ENCODE measurements at places on chromosomes 12 and 14.

DNA sequence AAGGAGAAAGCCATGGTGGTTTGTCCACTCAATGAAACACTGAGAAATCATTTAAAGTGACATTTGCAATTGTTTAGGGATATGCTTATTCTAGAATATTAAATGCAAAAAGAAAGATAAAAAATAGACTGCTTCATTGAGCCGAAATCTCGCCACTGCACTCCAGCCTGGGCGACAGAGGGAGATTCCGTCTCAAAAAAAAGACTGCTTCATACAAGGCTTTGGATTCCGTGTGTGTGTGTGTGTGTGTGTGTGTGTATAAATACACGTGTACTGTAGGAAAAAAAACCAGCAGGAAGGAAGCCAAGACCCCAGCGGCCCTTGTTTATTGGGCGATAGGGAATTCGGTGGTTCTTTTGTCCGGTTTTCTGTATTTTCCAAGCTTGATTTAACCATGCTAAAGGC, 3.2 kb upstream of the ZNF839 start:
- DNase-seq, result peak; percentile 21

- DNase-seq, result no peak
Measured at GRCh38 chr14:89243286-89243685, 173.7 kb downstream of the FOXN3 start.

- no peak for DNase-seq
Measured at GRCh38 chr14:28776482-28777266, 10.1 kb downstream of the FOXG1 start.

DNA sequence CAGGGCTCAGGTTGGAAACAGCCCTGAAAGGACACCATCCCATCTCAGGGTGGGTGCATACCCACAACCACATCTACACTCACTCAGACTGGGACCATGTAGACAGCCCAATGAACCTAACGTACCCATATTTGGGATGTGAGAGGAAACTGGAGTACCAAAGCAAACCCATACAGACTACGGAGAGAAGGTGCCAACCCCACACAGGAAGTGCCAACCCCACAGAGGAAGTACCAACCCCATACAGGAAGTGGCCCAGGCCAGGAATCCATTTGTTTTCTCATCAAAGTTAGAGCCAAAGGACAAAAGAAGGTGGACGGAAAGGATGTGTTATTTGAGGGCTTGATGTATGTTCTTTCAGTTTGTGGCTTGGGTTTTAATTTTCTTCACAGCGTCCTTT, 19.5 kb upstream of the SPIC start:
- peak; percentile 21 for DNase-seq

DNA sequence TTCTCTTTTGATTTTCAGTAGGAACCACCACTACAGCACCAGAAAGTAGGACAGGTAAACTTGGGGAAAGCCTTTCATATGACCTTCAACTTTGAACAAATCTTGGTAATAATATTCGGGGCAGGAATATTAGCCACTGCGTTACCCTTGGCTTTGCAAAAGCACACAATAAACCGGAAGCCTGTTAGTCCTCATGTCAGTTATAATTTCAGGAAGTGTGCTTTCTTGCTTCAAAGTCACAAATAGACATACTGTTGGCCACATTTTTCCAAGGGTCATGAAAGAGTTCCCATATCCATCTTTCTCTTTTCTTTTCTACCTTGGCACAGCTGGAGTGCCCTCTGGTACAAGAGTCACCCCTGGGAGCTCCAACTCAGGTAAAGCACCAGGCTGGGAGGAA, 167.2 kb upstream of the CNTN1 start:
- DNase-seq, result no peak

GRCh38 chr12:120631097-120631496, 9.3 kb upstream of the CABP1 start:
- no peak for DNase-seq

DNA sequence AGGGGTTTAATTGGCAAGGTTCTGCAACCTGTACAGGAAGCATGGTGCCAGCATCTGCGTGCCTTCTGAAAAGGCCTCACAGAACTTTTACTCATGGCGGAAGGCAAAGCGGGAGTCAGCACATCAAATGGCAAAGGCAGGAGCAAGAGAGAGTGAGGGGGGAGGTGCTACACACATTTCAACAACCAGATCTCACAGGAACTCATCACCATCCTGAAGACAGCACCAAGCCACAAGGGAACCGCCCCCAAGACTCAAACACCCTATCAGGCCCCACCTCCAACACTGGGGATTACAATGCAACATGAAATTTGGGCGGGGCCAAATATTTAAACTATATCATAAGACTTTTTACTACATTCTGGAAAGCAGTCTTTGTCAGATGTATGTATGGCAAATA, 38.0 kb upstream of the FKBP4 start:
- DNase-seq, result no peak

GRCh38 chr12:132624186-132624855, 5.7 kb downstream of the P2RX2 start:
- DNase-seq, result no peak

- peak; percentile 1 for DNase-seq
Measured at GRCh38 chr14:104390221-104390931, 189.2 kb upstream of the C14orf180 start.

- DNase-seq, result no peak
Measured at GRCh38 chr12:129886541-129886940, 17.3 kb downstream of the TMEM132D start.

GRCh38 chr14:26427097-26427496, 170.7 kb downstream of the NOVA1 start:
- DNase-seq, result no peak

DNA sequence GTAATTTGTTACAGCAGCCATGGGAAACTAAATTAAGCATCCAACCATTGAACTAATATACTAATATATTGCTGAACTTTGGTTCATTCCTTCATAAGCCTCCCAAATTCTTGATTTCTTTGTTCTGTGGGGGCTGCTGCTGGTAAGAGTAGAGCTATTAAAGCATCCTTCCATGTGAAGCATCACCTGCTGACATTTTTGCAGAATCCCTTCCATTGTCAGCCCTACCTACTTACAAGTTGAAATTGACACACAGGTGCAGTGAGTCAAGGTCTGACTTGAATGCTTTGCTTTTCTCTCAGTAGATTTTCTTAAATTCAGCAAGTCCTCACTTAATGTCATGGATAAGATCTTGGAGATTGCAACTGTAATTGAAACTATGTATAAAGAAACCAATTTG, 474.4 kb downstream of the APAF1 start:
- no peak for DNase-seq

DNA sequence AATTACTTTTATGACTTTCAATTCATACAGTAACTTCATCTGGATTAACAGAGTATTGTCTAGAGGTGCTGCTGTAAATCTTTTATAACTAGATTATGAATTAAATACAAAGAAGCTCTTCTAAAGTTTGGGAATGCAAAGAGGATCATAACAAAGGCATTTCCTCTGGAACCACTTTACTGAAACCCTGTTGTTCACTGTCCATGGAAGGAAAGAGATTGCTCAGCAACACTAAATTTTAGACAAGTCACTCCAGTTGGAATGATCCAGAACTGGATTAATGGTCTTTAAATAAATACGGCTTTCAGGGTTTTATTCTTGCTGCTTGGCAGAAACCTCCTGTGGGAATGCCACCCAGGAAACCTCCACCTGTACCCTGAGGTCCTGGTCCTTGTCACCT, 250.6 kb downstream of the KSR2 start:
- DNase-seq, result no peak

DNA sequence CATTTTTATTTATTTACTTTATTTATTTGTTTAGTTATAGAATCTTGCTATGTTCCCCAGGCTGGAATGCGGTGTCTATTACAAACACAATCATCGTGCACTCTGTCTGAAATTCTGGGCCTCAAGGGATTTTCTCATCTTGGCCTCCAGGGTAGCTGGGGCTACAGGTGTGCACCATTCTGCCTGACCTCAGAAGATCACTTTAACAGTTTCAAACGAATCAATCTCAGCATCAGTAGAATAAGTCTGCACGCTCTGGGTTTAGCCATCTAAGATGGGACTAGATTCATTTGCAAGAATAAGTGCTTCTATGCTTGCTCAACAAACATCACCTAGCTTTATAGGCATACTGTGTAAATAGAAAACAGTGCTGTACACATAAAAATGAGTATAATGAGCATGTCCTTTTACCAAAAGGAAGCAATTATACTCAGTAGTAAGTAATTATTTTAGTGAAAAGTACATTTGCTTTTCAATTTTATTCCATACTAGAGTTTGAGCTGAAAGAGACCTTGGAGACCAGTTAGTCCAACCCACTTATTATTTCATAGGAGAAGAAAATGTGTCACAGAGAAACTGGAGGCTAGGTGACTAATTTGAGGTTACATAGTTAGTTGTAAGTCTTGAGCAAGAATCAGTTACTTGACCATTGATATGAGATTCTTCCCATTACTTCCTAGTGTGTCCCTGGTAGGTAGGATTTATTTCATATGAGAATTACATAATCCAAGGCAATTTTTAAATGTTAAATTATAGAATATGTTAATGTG, 456.5 kb upstream of the LMO3 start:
- DNase-seq, result no peak

DNA sequence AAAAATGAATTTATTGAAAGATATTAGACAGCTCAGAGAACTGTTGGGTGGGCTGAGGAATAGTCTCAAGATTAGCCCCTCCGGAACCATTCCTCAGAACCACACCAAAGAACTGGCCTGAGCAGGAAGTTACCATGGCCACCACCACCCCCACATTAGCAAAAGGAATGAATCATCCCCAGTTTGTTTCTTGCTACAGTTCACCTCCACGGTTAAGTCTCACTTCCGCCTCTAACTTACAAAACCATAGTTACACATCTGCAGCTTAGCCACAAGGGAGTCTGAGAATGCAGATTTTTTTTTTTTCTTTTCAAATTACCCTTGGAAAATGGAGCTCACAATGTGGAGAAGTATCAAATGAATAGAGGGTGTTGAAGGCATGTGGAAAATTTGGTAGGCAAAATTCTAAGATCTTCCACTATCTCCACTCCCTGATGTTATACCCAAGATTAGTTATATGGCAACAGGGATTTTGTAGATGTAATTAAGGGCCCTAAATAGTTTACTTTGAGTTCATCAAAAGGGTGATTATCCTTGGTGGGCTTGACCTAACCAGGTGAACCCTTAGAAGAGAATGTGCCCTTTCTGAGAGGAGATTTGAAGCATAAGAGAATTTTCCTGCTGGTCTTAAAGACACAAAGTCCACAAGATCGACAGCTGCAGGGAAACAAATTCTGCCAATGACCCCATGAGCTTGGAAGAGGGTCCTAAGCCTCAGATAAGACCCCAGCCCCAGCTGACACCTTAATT, 129.8 kb upstream of the KRR1 start:
- DNase-seq, result peak; percentile 57

- DNase-seq, result no peak
Measured at GRCh38 chr12:27013611-27014084, 536 bp downstream of the TM7SF3 start.

- DNase-seq, result peak; percentile 1
Measured at GRCh38 chr14:105851716-105852377, 325.5 kb downstream of the TMEM121 start.

- no peak for DNase-seq
Measured at GRCh38 chr12:131895640-131896079, 1.2 kb downstream of the ULK1 start.

DNA sequence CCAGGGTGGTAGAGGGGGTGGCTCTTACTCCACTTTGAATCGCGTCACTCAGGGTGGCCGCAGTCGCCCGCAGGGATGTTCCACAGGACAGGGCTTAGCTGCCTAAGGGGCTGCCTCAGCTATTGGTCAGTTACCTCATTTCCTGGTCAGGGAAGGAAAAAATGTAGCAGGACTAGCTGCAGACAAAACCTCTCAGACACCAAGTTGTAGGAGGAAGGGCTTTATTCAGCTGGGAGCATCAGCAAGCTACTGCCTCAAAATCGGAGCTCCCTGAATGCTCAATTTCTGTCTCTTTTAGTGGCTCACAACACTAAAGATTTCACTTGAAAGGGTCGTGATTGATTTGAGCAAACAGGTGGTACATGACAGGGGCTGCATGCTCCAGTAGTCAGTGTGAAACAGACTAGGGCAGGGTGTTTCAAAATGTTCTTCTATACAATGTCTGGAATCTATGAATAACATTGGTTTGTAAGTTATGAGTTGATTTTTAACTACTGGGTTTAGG, 6.4 kb upstream of the CLEC6A start:
- no peak for DNase-seq

DNA sequence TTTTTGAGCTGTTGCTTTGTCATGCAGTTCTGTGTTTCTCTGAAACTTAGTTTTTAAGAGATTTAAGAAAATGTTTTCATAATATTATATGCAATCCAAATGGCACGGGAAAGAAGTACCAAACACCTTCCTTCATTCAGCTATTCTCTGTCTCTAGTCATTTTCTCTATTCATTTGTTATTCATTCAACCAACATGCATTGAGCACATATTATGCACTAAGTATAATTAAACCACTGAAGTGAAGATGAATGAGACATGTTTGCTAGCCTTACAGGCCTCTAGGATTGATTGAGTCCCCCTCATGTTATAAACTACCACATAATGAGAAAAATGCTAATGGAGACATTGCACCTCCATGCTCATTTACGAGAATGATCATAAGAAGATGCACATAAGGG, 45.7 kb upstream of the CCDC91 start:
- no peak for DNase-seq

- no peak for DNase-seq
Measured at GRCh38 chr12:11673666-11674461, 24.4 kb downstream of the ETV6 start.

DNA sequence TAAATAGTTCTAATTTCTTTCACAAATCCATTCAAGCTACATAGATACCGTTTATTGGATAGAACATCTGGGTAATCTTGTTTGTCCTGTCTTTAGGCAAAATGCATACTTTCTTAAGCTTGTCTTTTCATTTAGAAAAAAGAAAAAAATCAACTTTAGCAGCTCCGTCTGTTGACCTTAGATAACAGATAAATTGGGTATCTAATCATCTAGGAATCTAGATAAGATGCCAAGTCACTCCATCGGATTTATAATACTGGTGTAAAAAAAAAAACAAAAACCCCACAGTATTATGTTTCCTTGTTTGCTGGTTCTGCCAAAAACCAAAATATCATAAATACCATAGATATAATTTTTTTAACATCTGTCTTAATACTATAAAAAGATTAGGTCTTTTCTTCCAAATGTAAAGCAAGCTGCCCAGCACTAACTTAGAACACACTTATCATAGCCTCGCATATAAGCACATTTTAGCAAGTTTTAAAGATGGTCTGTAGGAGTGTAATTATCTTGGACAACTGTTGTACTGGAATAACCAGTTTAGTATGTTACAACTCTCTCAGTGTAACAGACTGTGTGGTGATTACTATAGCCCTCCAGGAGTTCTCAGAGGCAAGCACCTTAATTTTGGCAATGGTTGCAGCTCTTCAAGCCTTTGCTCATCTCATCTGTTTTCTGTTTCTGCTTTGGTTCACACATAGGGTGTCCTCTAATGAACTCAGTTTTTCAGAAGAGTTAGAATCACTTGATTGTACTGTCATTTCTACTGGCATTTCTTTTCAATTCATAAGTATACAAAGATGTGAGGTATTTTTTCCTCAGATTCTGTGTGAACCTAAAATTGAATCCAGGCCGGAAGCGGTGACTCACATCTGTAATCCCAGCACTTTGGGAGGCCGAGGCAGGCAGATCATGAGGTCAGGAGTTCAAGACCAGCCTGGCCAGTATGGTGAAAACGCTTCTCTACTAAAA, 83.1 kb downstream of the ANO6 start:
- DNase-seq, result no peak
